ENCODE measurements at places on chromosomes 1 and 21. TPM values are rescaled to one million over a fixed set of nuclear protein-coding genes. Genes with fewer than 3 reads are reported as not detected.

The TXNIP gene
- 567 TPM for total RNA-seq

The VASH2 gene
- 0.07 TPM for total RNA-seq

The CD1E gene
- not detected for total RNA-seq

The GSTM1 gene
- not detected for total RNA-seq

The SLC44A5 gene
- 1.1 TPM for total RNA-seq

The VWA5B1 gene
- 0.15 TPM for total RNA-seq

The SERINC2 gene
- total RNA-seq = not detected

The DENND2C gene
- total RNA-seq = 5.1 TPM

The TTC4 gene
- total RNA-seq = 9.7 TPM

The OXCT2 gene
- 0.70 TPM for total RNA-seq

The REN gene
- not detected for total RNA-seq

The DMRTA2 gene
- not detected for total RNA-seq

The INSRR gene
- total RNA-seq = not detected

The SPATA21 gene
- not detected for total RNA-seq

The FCRL6 gene
- 0.81 TPM for total RNA-seq

The GCSAML gene
- total RNA-seq = 2.2 TPM

The VSIG8 gene
- total RNA-seq = not detected

The SASS6 gene
- total RNA-seq = 2.7 TPM

The CFAP141 gene
- total RNA-seq = not detected

The FYB2 gene
- not detected for total RNA-seq

The SPAG17 gene
- not detected for total RNA-seq

The IL22RA1 gene
- not detected for total RNA-seq

The DRAXIN gene
- total RNA-seq = not detected

The RRP1 gene
- total RNA-seq = 20.5 TPM

The TDRD5 gene
- total RNA-seq = not detected

The C1orf185 gene
- total RNA-seq = not detected

The MANEAL gene
- total RNA-seq = 0.73 TPM

The TMEM61 gene
- not detected for total RNA-seq

The SELP gene
- total RNA-seq = 2.3 TPM

The GABRD gene
- not detected for total RNA-seq

The C1orf141 gene
- not detected for total RNA-seq

The SYT2 gene
- total RNA-seq = not detected

All from T-helper 17 cell (primary cell).